Dermis microvascular lymphatic vessel endothelial cell (primary cell): ENCODE measurements at places on chromosomes 3 and 15.

DNA sequence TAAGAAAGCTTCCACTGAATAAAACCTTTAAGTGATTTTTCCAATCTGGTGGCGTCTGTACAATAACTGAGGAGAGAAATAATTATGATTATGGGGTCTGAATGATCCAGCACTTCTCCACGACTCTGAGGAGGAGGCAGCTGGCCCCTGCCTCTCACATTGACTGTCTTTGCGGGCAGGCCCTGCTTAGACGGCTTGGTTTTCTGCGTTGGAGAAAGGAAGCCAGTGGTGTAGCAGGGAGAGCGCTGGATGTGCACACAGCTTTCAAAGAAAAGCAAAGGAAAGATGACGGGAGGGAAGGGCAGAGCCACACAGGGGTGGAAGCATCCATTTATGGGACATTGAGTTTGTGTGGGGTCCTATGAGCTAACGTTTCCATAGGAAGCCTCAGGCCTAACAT, 62.5 kb downstream of the MGLL start:
- DNase-seq, result no peak

DNA sequence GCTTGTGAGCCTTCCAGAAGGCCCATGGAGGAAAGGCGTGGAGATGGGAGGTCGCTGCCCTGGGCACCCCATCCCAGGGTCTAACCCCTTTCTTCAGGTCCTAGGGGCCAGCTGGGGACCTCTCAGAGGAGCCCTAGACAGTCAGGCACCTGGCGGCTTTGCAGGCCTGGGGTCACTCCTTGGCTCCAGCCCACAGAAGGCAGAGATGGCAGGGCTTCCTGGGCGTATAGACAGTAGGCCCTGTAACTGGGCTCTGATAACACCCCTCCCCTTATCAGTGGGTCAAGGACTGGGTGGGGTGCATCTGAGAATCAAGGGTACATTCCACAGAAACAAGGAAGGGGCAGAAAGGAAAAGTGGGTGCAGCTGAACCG, 16.7 kb downstream of the ZDHHC19 start:
- no peak for DNase-seq

- DNase-seq, result no peak
Observed at GRCh38 chr3:73955494-73956070, 330.8 kb upstream of the PDZRN3 start.

DNA sequence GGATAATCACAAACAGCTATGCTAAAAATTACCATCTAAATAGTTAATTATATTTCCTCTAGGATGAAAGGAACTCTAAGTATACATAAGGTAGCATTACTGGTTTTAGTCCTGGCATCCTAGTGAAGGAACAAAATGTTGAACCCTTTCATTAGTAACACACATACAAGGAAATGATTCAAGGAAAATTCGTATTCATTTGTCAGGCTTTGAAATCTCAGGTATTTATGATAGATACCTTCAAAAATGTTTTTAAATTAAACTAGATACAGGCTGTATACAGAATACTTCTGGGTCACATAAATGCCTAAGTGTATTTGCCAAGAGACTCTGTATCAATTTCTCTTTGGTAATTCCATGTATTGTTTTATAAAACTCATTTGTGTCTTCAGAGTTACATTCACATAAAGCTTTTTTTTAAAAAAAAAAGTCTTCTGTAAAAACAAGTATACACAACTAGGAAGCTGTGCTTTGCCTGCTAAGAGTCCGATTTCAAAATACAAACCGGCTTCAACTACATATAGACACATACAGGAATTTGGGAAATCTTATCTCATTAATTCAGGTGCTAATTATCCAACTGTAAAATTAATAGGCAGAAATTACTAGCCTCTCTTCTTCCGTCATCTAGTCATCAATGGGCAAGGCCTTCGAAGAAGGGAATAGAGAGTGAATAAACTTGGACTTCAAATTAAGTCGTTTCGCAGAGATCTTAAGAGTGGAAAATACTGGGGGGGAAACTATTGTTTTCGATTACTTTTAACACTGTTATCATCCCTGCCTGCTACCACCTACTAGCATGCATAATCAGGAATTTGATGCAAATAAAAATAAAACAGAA, 1.3 kb downstream of the SECISBP2L start:
- no peak for DNase-seq

DNA sequence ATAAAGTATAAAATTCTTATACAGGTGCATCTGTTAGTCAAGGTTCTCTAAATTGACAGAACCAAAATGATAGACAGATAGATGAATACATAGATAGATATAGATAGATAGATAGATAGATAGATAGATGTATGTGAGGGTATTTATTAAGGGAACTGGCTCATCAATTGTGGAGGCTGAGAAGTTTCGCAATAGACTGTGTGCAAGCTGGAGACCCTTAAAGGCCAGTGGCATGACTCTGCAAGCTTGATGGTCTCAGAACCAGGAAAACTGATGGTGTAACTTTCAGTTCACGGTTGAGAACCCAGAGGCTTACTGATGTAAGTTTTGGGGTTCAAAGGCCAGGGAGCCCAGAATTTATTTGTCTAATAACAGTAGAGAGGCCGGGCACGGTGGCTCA, 1123.7 kb upstream of the CADM2 start:
- DNase-seq, result no peak

- peak; percentile 95 for DNase-seq
Observed at GRCh38 chr15:63188926-63189871, at the start of gene RAB8B. Gene RAB8B, plus strand, starts transcription at chr15:63189606. Its CDS starts 19 bp downstream, at chr15:63189625.

GRCh38 chr3:69082805-69083204, 1.9 kb upstream of the ARL6IP5 start:
- no peak for DNase-seq

- no peak for DNase-seq
Observed at GRCh38 chr3:113128386-113129015, 82.9 kb upstream of the BOC start.

DNA sequence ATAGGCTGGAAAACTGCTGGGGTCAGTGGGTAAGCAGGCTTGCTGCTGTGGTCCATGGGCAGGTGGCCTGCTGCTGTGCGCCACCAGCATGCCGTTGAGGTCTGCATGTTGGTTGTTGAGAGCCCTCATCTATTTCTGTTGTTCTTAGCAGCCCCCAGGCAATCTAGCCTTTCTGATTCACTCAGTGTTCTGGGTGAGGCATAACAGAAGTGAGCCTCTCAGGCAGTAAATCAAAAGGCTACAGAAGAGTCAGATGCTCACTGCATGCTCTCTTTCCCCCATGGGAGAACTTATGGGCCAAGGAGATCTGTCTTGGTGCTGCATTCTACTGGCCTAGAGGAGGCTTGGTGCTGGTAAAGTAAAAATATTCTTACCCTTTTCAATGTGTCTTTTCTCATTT, 67.8 kb upstream of the ATP10A start:
- DNase-seq, result no peak

DNA sequence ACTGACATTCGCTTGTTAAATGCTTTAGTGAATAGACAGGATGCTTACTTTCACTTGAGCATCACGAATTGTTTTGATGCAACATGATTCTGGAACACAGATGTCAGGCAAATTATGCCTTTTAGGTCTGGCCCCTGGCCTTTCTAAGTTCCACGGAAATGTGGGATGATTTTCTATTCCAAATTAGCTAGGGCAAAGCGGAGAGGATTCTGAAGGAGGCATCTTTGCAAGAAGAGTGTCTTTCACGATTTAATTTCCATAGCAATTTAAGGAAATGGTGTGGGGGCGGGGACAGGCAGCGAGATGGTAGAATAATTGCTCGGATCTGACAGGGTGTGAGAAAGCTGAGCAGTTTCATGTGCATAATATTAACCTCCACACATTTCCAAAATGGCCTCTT, 238.5 kb upstream of the KCNMB2 start:
- DNase-seq, result no peak
